ENCODE measurements at places on chromosomes 7 and 10. TPM values are rescaled to one million over a fixed set of nuclear protein-coding genes. Genes with fewer than 3 reads are reported as not detected.
A peak's percentile ranks its signal among the peaks of the same experiment; 100 is the strongest.

SPACDR gene
- total RNA-seq: 0.64 TPM

LEP gene
- total RNA-seq: not detected

DBNL gene
- 90.6 TPM for total RNA-seq

EPO gene
- total RNA-seq: not detected

HOXA4 gene
- not detected for total RNA-seq

POMZP3 gene
- 36.9 TPM for total RNA-seq

DNA sequence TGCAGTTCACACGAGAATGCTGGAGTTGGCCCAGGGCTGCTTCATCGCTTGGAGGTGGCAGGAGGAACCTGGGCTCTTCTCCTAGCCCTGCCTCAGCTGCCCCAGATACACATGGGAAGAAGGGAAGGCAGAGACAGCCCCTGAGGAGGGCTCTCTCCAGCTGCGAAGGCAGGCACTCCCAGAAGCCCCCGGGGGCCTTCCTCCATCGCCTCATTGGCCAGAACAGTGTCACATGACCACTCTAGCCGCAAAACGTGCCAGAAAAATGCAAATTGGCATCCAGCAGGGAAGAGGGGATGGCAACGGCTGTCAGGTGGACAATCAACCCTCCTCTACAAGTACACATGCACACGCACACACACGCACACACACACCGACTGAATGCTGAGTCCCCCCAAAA, 217.8 kb upstream of the FRMD4A start:
- peaks cover 69% of the 10 kb centered on the region for H3K4me1 ChIP-seq
- no peak for DNase-seq
- no peak overlapping the region for H3K27ac ChIP-seq

DNA sequence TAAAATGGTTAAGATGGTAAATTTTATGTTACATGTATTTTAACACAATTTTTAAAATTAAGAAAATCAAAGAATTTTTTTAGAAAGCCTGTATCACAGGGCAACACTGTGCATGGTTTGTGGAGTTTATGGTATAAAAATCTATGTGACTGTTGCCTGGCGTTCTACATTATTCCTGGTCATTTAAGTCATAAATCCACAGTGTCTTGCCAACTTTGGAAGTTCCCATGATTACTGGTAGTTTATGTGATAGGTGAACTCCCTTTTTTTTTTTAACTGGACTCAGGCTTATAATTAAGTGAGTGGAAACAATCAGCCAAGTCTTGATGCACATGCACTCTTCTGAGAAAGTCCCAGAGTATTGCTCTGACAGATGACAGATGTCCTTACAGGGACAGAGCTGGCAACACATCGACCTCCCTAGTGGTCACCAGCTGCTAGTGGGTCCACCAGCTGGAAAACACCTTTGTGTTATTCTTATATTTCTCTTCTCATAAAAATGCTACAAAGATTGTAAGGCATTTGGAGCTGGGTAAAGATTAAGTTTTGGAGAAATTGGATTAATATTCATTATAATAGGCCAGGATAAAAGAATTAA, 8.8 kb upstream of the STN1 start:
- no peak overlapping the region for H3K4me3 ChIP-seq
- H3K36me3 ChIP-seq: no peaks in the 10 kb centered on the region
- no peaks in the 10 kb centered on the region for H3K27me3 ChIP-seq

DNA sequence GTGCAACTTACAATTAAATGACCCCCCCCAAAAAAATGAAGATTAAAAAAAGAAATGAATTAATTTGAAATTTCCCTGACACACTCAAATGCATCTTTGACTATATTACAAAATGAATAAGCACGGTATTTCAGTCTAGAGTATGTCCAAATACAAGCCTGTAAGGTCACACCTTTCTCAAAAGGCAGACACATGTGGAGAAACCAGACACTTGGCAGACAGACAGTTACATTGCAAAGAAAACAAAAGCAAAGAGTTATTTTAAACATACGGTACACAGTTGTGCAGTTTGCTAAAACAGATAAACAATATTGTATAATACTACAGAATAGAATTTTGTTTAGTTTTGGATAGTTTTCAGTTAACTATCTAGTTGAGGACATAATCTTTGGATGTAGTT, 153.0 kb downstream of the ATE1 start:
- H3K27me3 ChIP-seq: no peaks in the 10 kb centered on the region
- no peak overlapping the region for H3K4me3 ChIP-seq
- no peak for DNase-seq
- peaks cover 5% of the 10 kb centered on the region for H3K36me3 ChIP-seq
- no peaks in the 10 kb centered on the region for H3K4me1 ChIP-seq
- no peak overlapping the region for H3K27ac ChIP-seq

DNA sequence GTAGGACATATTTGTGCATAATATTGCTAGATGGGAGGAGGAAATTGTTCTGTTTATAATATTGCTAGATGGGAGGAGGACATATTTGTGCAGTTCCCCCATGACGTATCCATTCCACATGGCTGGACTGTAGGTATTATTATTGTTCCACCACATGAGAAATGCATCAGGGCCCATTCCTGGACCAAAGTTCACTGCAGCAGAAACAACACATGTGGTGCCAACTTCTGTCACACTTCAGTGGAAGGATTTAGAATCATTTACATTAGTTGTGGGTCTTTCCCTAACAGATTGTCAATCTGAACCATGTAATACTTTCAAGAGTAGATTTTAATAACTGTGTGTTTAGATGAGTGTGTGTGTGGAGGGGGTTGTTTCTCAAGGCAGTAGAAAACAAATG, 32.7 kb upstream of the MACC1 start:
- H3K27me3 ChIP-seq: no peaks in the 10 kb centered on the region
- no peak overlapping the region for H3K27ac ChIP-seq
- H3K4me1 ChIP-seq: no peaks in the 10 kb centered on the region
- no peak for DNase-seq
- H3K4me3 ChIP-seq: no peak overlapping the region

DNA sequence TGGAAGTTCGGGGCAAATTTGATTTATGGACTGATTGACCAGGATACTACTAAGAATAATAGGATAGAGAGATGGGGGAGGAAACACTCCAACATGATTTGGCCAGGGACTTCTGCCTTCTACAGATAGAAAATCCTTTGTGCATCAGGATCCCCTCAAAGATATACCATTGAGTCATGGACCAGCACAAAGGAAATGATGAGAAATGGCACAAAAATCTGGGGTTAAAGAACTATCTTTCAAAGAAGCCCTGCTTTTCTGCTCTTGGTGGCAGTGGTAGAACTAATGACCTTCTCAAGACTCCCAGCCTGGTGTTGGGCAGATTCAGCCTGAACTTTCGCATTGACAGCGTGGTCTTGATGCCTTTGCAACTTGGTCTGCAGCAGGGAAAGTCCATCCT, 27.6 kb upstream of the LAMB1 start:
- no peak for DNase-seq
- H3K4me3 ChIP-seq: no peak overlapping the region
- peaks cover 3% of the 10 kb centered on the region for H3K27me3 ChIP-seq

GRCh38 chr7:140584195-140584851, 56.3 kb downstream of the DENND2A start:
- no peaks in the 10 kb centered on the region for H3K36me3 ChIP-seq
- DNase-seq: no peak
- H3K27ac ChIP-seq: no peak overlapping the region

DNA sequence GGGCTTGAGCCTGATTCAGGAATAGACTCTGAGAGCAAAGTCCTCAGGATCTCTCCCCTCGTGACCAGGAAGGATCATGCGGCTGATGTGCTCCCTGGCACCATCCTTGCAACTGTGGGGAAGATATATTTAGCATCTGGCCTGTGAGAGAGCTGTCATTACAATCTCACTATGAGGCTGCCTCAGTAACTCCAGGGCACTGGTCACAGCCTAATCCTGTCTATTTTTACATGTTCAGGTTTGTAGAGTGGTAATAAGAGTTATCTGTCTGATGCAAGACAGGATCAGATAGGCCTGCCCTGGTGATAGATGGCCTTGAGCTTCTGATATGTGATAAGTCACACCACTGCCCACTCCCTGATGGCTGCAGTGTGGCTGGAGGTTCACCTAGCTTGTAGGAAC, 50.7 kb downstream of the PPP1R3C start:
- no peak for DNase-seq
- H3K27me3 ChIP-seq: peaks cover 9% of the 10 kb centered on the region
- H3K4me1 ChIP-seq: no peaks in the 10 kb centered on the region
- H3K4me3 ChIP-seq: no peak overlapping the region
- no peak overlapping the region for H3K27ac ChIP-seq
- no peaks in the 10 kb centered on the region for H3K36me3 ChIP-seq

DNA sequence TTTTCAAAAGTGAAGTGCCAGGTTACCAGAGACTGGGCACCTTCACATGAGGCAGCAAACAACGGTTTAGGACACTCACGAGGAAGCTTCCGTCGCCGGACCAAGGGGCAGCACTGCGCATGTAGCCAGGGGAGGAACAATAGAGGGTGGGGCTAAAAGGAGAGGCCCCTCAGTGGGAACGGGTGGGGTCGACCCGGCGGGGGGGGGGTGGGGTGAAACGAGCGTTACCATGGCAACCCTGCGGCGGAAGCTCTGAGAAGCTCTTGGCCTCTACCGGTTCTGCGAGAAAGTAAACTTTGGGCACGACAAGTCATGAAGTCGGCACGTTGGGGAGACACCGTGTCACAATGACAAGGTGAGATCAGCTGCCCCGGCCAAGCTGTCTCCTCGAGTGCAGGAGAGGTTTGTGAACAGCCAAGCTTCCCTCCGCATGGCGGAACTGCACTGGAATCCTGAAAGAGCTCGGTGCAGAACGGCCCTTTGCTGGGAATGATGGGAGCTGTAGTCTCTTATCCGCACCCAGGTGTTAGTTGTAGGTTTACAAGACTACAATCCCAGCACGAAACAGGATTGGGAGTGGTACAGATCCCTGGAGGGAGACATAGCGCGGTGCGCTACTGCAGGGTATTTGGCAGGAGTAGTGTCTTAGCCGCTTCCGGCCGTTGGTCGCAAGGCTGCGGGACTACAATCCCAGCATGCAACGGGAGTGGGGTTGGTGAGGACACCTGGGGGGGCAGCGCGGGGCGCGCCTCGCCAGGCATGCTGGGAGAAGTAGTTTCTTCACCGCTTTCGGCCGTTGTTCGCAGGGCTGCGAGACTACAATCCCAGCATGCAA, 72.8 kb upstream of the ZNF722 start:
- H3K4me3 ChIP-seq: peak overlapping the region; percentile 84
- peak; percentile 85 for DNase-seq
- no peaks in the 10 kb centered on the region for H3K36me3 ChIP-seq
- H3K27me3 ChIP-seq: no peaks in the 10 kb centered on the region
- H3K27ac ChIP-seq: peak overlapping the region; percentile 87
- H3K4me1 ChIP-seq: peaks cover 16% of the 10 kb centered on the region

DNA sequence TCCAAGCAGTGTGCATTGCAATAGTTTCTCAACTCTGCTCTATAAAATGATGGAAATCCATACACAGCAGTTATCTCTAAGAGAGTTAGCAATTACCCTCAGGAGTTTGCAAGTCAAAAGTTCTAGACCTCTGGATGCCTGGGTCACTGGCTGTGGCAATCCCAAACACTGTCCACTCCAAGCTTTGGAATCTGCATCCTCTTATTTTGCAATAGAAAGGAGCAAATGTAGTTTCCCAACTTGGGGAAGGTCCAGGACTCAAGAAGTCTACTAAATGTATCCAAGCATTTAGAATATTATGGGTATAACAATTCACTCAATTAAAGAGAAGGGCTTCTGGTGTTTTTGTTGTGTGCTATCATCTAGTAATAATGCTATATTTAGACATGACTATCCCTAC, 131.3 kb upstream of the NRP1 start:
- no peak for DNase-seq
- H3K4me1 ChIP-seq: no peaks in the 10 kb centered on the region
- H3K36me3 ChIP-seq: no peaks in the 10 kb centered on the region
- no peaks in the 10 kb centered on the region for H3K27me3 ChIP-seq

DNA sequence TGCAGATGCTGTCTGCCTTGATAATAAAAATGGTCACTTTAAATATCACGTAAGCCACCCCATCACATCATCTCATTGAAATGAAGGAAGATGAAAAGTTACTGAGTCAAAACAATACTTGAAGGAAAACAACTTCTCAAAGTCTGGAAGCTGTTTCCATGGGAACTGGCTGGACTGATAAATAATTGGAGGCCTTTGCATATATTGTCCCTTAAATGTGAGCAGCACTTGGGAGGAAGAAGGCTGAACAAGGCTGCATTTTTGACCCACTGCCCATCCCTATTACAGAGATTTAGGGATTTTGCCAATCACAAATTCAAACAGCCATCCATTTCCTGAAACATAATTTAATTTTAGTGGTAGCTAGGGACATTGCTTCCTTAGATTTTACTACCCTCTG, 18.2 kb upstream of the MAGI2 start:
- H3K4me1 ChIP-seq: no peaks in the 10 kb centered on the region
- no peak overlapping the region for H3K27ac ChIP-seq
- H3K36me3 ChIP-seq: no peaks in the 10 kb centered on the region
- no peak overlapping the region for H3K4me3 ChIP-seq
- no peak for DNase-seq
- H3K27me3 ChIP-seq: no peaks in the 10 kb centered on the region

DNA sequence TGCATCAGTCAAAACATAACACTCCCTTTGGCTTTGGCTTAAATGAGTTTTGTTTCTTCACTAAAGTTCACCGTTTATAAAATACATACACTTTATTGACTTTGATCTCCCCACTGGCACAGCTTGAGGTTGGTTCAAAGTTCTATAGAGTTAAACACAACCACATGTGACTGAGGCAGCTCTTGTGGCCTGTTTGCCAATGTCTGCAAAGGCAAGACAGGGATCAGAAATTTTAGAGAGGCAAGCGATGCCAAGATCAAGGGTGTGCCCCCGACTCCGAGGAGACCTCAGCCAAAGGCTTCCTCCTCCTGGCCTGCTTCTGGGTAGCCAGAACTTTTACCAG, 129.8 kb upstream of the JCAD start:
- no peak overlapping the region for H3K27ac ChIP-seq
- no peak for DNase-seq
- no peak overlapping the region for H3K4me3 ChIP-seq
- H3K27me3 ChIP-seq: no peaks in the 10 kb centered on the region
- H3K36me3 ChIP-seq: no peaks in the 10 kb centered on the region

GRCh38 chr7:19772306-19772705, 1.1 kb downstream of the TMEM196 start:
- peaks cover 25% of the 10 kb centered on the region for H3K27me3 ChIP-seq
- no peak overlapping the region for H3K27ac ChIP-seq
- H3K4me1 ChIP-seq: peaks cover 14% of the 10 kb centered on the region
- H3K36me3 ChIP-seq: no peaks in the 10 kb centered on the region
- H3K4me3 ChIP-seq: no peak overlapping the region

GRCh38 chr7:35617041-35617440, 77.9 kb downstream of the HERPUD2 start:
- H3K4me3 ChIP-seq: no peak overlapping the region
- no peak for DNase-seq
- no peaks in the 10 kb centered on the region for H3K36me3 ChIP-seq
- no peak overlapping the region for H3K27ac ChIP-seq
- no peaks in the 10 kb centered on the region for H3K27me3 ChIP-seq
- no peaks in the 10 kb centered on the region for H3K4me1 ChIP-seq

GRCh38 chr7:113657603-113658002, 261.2 kb downstream of the PPP1R3A start:
- H3K4me1 ChIP-seq: no peaks in the 10 kb centered on the region
- H3K36me3 ChIP-seq: no peaks in the 10 kb centered on the region
- H3K27ac ChIP-seq: no peak overlapping the region

GRCh38 chr10:69649786-69650550, 19.9 kb downstream of the FAM241B start:
- no peak overlapping the region for H3K4me3 ChIP-seq
- H3K4me1 ChIP-seq: peaks cover 20% of the 10 kb centered on the region
- no peak overlapping the region for H3K27ac ChIP-seq
- no peaks in the 10 kb centered on the region for H3K36me3 ChIP-seq
- H3K27me3 ChIP-seq: no peaks in the 10 kb centered on the region

Measured in CD4-positive, alpha-beta T cell (primary cell).